ENCODE measurements at places on chromosomes 13 and 19.
A peak's percentile ranks its signal among the peaks of the same experiment; 100 is the strongest.

GRCh38 chr13:110445183-110445582 is 116.3 kb downstream of the RAB20 start:
- DNase-seq = peak; percentile 67

GRCh38 chr13:95479731-95480130 is 72.8 kb upstream of the CLDN10 start:
- no peak for DNase-seq

GRCh38 chr13:90336507-90336906 is 1011.0 kb upstream of the MIR17HG start:
- DNase-seq = no peak

DNA sequence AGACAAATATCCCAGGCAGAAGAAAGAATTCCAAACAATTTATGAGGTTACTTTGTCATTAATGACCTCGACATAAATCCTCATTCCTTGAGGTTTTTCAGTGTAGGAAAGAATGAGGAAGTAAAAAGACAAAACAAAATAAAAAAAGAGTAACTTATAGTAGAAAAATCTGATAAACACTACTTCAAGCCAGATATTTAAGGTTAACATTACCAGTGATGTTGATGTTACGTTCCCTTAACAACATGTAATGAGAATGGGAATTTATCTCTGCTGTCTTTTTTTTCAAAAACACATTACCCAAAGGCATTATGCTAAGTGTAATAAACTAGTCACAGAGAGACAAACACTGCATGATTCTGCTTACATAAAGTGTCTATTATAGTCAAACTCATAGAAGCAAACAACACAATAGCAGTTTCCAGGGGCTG is 935.1 kb downstream of the SLITRK1 start:
- DNase-seq = peak; percentile 40

GRCh38 chr13:55000844-55001243 is 1972.2 kb downstream of the OLFM4 start:
- no peak for DNase-seq

DNA sequence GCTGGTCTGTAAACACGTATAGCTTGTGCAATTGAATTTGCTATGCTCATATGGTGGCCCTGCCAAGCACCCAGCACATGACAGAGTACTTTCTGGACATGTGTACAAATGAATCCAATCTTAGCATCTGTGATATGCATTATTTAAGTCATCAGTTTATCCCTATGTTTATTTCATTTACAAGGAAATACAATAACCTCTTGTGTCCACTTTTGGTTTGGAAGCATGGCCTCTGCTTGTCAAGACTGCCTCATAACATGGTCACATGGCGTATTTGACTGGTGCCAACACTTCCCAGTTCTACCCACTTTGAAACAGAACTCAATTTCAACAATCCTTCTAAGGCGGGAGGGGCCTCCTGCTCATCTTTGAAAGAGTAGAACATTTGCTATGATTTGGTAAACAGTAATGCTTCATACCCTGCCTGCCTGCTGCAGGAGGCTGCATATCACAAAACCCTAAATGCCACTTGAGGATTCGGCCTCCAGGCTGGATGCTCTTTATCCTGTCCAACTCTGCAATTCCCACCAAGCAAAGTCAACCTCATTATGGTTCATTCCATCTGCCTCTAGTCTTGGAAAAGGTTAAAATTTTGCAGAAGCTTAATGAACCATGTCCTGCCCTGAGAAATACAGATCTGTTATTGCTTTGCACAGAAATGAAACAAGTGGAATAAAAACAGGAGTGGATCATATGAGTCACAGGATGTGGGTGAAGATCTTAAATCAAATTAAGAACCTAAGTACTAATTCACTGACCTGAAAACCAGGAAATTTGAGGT is 151.3 kb downstream of the CYSLTR2 start:
- peak; percentile 61 for DNase-seq

- no peak for DNase-seq
These were observed at the start of gene ZNF154 for GRCh38 chr19:57708641-57709361. ZNF154 (minus strand) TSS chr19:57709204; CDS start chr19:57708971, 233 bp downstream.

- DNase-seq = no peak
These were observed 54.9 kb downstream of the SLC7A9 start for GRCh38 chr19:32814624-32815023.

GRCh38 chr13:39279077-39279476 is 240.8 kb downstream of the NHLRC3 start:
- no peak for DNase-seq

- DNase-seq = no peak
These were observed 61.8 kb downstream of the MBNL2 start for GRCh38 chr13:97283888-97284287.
